ENCODE measurements at places on chromosomes 6 and 20. TPM values are rescaled to one million over a fixed set of nuclear protein-coding genes. Genes with fewer than 3 reads are reported as not detected.

AKAP7 gene
- 5.7 TPM for total RNA-seq

BNIP5 gene
- total RNA-seq = not detected

TP53TG5 gene
- total RNA-seq = not detected

ZBTB46 gene
- 3.7 TPM for total RNA-seq

SPATS1 gene
- not detected for total RNA-seq

TDRD6 gene
- 0.16 TPM for total RNA-seq

HLA-DQA1 gene
- not detected for total RNA-seq

CLDN20 gene
- total RNA-seq = not detected

GABRR1 gene
- not detected for total RNA-seq

LAMA2 gene
- total RNA-seq = 54.9 TPM

TRIM40 gene
- not detected for total RNA-seq

LY6G5C gene
- 1.4 TPM for total RNA-seq

ZBTB9 gene
- 3.0 TPM for total RNA-seq

SMLR1 gene
- not detected for total RNA-seq

BMP5 gene
- 0.13 TPM for total RNA-seq

ARMH2 gene
- total RNA-seq = not detected

TRIM10 gene
- total RNA-seq = not detected

Measured in epithelial cell of alveolus of lung (primary cell).